ENCODE measurements at places on chromosomes 12 and 14.

GRCh38 chr12:130958557-130959140 is 4.9 kb downstream of the ADGRD1 start:
- DNase-seq = no peak

DNA sequence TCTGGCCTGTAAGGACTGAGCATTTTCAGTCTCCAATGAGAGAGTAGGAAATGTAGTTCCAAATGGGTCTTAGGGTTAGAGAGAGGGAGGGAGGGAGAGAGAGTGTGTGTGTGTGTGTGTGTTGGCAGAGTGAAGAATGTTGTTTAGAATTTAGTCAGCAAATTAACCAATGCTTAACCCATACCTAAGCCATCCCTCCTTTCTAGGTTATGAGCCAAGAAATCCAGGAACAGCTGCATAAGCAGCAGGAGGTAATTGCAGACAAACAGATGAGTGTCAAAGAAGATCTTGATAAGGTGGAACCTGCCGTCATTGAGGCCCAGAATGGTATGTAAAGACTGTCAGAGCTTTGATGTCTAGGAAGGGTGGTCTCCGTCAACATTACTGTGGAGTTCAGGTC is 56.9 kb downstream of the HSP90AA1 start:
- DNase-seq = peak; percentile 37

DNA sequence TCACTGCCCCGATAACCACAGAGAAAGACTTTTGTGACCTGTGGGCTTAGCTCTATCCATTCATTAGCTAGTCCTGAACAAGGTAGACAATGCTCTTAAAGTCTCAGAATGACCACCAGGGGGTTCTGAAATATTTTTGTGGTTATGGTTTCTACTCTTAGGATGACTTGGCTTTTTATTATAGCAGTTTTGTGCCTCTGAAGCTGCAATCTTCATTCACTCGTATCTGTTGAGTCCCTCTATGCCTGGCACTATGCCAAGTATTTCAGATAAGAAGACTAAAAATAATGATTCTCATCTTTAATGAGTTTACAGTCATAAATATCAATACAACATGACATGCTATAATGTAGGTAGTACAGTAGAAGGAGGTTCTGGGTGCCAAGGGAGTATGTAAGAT is 130.8 kb upstream of the TRHDE start:
- DNase-seq = peak; percentile 3

DNA sequence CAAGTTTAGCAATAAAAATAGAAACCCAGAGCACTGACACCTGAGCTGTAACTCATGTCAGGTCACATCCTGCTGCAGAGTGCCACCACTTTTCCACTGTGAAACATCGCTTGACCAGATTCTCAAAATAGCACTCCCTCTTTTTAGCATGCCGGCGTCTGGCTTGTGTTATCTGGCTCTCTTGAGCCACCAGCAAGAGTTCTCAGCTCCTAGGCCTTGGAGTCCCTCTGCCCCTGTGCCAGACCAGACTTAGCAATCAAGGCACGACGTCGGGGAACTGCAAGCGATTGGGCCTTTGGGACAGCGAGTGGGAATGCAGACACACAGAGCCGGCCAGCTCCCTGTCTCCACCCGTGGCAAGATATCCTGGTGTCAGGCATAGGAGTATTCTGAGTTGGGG is 52.5 kb downstream of the SPIC start:
- DNase-seq = no peak

GRCh38 chr12:65725376-65725775 is 98.9 kb upstream of the HMGA2 start:
- DNase-seq = peak; percentile 47

- DNase-seq = no peak
These were observed 140.0 kb upstream of the PRICKLE1 start for GRCh38 chr12:42729535-42729900.

- DNase-seq = no peak
These were observed 51.1 kb upstream of the BEGAIN start for GRCh38 chr14:100638211-100638855.

DNA sequence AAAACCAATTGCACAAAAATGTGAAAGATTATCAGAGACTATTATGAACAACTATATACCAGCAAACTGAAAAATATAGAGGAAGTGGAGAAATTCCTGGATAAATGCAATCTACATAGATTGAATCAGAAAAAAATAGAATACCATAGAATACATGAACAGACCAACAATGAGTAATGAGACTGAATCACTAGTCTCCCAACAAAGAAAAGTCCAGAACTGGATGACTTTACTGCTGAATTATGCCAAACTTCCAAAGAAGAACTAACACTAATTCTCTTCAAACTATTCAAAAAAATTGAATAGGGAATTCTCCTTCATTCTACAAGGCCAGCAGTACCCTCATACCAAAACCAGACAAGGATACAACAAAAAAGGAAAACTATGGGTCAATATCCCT is 60.6 kb downstream of the GUCY2C start:
- peak; percentile 24 for DNase-seq

- DNase-seq = no peak
These were observed 12.2 kb upstream of the COL2A1 start for GRCh38 chr12:48016373-48017020.

- DNase-seq = no peak
These were observed 10.6 kb upstream of the LBHD2 start for GRCh38 chr14:103073367-103073875.

DNA sequence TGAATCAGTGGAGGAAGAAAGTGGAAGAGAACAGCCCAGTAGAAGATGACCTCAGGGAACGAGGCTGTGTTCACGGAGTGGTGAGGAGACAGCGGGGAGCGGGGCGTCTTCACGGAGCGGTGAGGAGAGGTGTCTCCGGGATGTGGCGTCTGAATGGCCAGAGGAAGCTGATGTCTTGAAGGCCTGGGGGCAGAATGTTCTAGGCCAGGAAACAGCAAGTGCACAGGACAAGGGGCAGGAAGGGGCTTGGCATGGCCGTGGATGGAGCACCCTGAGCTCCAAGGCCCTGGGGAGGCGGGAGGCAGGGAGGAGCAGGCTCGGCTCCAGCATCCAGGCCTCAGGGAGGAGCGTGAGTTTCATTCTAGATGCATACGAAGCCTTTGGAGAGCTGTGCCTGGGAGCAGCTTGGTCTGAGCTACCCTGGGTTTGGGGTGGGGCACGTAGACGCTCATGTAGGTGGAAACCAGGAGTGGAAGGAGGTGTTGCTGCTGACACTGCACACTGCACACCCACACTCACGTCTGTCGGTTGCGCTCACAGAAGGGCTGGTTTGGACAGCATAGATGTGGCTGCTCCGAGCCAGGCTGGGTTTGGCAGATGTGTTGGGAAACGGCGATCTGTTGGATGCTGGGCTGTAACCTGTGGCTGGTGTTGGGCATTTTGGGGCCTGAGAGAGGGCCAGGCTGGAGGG is 131.6 kb downstream of the ADGRD1 start:
- DNase-seq = no peak

DNA sequence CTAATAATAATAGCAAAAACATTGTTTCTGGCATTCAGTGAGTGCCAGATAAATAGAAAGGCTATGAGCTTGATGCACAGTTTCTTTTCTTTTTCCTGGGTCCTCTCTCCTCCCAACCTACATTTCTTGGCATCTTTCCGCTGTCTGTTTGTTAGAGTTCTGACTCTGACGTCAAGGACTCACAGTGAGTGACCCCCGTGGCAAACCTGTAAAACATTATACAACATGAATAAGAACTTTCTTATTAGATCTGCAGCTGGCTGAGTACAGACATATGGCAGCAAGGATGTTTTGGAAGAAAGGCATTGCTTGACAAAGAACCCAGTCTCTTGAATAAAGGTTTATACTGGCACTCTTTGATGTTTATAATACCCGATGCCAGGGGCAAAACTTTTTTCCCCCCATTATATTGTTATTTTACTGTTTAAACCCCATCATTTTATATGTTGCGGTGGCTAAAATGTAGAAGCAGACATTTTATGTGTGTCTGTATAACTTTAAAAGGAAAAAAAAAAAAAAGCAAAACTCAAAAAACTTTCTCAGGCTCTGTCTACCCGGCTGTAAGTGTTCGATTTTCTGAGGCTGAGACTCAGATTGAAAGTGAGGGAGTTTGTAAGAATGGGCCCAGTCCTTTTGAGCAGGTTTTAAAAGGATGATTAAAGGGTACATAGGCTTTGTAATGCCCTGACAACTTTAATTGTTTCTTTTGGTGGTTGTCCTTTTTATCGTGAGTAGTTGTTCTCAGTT is 159.3 kb downstream of the PDE3A start:
- peak; percentile 58 for DNase-seq

- DNase-seq = peak; percentile 30
These were observed 1.6 kb downstream of the TRAFD1 start for GRCh38 chr12:112126911-112127310.

DNA sequence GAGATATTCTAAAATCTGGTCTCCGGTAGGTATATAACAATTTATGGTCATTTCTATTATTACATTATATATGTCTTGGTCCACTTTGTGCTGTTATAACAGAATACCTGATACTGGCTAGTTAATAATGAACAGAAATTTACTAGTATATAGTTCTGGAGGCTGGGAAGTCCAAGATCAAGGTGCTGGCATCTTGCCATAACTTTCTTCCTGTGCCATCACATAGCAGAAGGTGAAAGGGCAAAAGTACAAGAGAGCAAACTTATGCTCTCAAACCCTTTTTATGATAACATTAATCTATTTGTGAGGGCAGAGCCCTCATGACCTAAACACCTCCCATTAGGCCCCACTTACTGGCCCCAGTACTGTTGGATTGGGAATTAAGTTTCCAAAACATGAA is 17.9 kb upstream of the BATF start:
- DNase-seq = no peak

DNA sequence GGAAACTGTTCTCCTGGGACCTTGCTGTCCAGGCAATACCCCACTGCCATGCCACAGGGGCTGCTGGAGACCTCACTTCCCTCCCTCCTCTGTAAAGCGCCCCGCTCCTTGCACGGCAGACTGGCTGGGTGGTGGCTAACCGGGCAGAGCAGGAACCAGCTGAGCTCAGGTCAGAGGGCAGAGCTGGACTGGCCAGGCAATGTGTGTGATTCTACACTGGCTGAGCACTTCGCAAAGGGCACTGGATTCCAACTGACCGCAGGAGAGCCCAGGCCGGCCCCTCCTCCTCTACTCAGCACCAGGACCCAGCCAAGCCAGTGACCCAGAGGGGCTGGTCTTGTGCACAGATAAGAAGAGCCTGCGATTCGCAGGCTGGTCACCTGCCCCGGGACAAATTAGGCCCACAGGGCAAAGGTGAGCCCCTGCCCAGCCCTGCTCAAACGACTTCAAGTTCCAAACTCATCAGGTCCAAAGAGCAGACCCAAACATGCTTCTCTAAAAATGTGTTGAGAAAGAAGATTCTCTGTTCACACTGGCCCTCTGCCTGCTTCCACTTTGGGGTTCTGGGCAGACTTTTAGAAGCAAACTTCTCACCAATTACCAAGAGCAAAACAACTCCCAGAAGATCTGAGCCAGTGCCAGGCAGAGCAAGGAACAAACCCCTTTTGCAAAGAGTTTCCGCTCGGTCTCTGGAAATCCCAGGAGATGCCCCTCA is 54.9 kb upstream of the DIO3 start:
- no peak for DNase-seq

GRCh38 chr14:89137526-89138163 is 279.4 kb downstream of the FOXN3 start:
- DNase-seq = peak; percentile 95

DNA sequence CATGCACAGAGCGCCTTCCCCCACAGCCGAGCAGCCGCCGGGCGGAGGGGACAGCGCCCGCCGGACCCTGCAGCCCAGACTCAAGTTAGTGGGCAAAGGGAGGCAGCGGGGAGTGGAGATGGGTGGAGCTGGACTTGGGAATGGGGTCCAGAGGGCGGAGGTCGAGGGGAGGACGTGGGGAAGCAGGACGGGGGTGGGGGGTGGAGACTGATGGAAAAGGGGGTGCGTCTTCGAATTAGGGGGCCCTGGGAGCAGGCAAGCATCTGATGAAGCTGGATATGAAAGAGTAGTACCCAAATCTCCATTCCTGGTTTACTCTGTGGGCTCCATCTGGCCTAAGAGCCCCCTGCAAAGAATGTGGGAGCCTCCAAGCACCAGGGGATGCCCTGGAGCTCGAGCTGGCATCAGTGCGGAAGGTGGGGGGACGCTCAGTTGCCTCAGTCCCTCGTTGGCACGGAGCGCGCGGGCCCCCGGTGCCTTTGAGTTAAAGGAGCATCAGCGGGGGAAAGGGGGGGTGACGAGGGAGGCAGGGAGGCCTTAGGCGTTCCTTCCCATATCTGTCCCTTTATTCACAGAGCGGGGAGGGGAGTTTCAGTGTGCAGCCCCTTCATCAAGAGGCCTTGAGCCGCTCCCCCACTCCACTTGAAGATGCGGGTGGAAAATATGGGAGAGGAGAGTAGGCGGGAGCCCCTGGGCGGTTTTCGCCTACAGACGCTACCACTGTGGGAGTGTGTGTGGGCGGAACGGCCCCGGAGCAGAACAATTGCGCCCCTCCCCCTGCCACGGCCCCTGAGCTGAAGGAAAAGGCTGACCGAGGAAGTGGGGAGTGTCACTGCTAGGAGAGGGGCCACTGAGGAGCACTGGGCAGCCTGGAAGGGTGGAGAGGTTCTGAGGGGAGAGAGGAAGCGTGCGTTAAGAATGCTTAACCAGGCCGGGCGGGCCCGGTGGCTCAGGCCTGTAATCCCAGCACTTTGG is 644 bp downstream of the NAB2 start:
- DNase-seq = peak; percentile 69

DNA sequence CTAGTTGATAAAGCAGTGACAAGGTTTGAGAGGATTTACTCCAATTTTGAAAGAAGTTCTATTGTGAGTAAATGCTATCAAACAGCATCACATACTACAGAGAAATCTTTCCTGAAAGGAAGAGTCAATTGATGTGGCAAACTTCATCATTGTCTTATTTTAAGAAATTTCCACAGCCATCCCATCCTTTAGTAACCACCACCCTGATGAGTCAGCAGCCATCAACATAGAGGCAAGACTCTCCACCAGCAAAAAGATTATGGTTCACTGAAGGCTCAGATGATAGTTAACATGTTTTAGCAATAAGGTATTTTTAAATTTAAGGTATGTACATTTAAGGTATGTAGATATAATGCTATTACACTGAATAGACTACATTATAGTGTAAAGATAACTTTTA is 122.1 kb upstream of the ARHGAP5 start:
- DNase-seq = no peak

DNA sequence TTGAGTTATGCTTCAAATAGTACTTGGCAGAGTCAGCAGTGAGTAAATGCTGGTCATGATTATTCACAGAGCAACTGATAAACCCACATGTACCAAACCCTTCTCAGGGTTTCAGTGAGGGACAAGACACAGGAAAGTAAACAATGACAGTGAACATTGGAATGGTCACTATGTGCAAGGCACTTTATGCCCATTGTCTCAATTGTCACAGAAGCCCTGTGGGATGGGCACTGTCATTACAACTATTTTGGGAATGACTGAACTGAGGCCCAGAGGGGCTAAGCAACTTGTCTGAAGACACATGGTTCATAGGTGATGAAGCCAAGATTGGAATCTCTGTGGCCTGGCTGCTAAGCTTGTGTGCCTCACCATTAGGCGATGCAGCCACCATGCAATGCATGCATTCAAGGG is 238.5 kb downstream of the RBM19 start:
- DNase-seq = peak; percentile 78

- DNase-seq = peak; percentile 100
These were observed 99.1 kb upstream of the NAP1L1 start for GRCh38 chr12:76183459-76184186.

GRCh38 chr14:58060898-58061297 is 91.1 kb downstream of the ARMH4 start:
- no peak for DNase-seq

Measured in fibroblast of the aortic adventitia (primary cell).